Nephron progenitor cell (in vitro differentiated cells): ENCODE measurements at places on chromosomes 1 and 21.

DNA sequence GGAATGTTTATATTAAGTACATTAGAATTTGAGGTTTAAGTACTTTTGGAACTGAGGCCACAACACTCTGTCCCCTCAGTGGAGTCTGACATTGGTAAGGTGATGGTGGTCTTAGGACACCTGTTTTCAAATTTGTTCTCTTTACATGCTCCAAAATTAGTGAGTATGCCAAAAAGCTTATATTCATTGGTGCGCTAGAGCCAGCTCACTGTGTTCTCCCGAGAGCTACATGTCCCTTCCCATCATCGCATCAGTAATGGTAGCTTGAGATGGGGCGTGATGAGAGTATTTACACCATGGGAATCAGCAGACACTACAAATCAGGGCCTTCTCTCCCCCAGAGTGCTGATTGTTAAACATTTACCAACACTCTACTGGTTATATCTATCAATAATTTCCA, 19.5 kb downstream of the ETS2 start:
- no peak for DNase-seq

DNA sequence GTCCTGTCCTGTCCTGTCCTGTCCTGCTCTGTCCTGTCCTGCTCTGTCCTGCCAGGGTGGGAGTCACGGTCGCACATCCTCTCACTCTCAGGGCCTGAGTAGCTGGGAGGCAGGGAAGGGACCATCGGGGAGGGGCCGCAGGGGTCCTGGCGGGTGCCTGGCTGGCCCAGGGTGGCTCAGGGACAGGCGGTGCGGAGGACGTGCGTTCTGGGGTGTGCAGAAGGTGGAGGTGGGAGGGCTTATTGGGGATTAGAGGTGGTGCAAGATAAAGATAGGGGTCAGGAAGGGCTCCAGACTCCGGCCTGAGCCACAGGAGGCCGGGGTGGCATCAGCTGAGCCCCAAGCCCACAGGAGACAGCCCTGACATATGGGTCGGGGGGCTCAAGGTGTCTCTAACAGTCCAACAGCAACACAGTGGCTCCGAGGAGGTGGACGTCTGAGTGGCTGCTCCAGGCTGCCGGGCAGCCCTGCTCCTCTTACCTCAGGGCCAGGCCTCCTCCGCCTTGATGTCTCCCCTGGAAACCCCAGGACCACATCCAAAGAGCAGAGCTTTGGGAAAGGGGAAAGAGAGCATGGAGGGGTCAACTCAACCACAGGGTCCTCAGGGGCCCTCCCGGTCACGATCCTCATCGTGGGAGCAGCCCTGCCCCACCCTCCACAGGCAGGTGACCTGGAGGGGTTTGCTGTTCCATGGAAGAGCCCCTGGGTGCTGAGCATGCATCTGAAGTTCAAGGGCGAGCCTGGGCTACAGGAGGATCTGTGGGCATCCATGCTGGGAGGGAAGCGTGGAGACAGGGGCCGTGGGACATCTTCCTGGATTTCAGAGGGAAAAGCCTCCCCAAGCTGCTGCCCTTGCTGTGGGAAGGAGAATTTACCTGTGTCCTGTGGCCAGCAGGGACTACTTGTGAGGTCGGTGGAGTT, 39.6 kb upstream of the ADARB1 start:
- no peak for DNase-seq

DNA sequence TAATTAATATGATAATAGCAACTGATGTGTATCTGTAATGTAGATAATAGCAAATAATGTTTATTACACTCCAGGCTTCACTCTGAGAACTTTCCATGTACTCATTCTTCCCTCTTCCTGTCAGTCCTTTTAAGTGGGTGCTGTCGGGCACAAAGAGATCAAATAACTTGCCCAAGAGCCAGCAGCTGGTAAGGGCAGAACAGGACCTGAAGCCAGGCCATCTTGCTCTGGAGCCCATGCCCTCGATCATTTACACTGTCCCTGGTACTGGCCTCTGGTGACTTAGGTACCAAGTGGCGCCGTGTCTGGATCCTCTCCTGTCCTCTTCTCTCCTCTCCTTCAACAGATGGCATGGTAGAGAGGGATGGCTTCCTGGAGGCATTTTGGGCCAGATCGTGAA, 97.2 kb downstream of the VPS13D start:
- no peak for DNase-seq

DNA sequence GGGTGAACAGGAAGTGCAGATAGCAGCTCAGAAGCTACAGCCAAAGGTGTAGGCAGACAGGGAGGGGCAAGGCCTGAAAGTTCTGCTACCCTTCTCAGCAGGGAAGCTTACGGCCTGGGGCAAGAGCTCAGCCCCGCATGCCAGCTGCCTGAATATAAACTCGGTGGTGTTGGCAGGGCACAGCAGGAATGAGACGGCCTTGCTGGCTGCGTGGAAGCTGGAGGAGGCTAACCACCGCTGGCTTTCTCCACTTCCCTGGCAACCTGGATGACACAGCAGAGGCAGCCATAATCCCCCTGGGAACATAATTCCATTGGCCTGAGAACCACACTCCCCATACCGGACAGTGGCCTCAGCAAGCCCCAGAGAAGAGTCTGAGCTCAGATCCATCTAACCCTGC, 81.9 kb upstream of the PRRC2C start:
- DNase-seq = no peak

GRCh38 chr1:173415905-173416450, 61.2 kb upstream of the PRDX6 start:
- no peak for DNase-seq
